Adipocyte (in vitro differentiated cells): ENCODE measurements at places on chromosomes 7 and 10.

- DNase-seq: no peak
These were observed 73.6 kb downstream of the ITGB8 start for GRCh38 chr7:20404320-20404719.

DNA sequence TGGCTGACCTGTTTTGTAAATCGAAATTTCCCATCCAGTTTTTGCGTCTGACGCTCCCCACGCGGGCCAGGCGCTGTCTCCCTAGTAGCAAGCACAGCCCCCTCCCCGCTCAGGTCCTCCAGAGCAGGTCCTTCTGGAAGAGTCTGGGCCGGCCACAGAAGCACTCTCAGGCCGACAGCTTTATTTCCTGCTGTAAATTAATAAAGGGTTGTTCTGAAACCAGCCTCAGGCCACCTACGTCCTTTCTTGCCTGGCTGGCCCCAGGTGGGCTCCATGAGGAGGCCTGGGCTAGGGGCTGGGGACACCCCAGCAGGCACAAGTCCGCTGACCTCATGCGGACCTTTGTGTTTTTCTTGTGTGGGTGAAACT is 35.2 kb downstream of the CAMK2B start:
- DNase-seq: no peak

- peak; percentile 57 for DNase-seq
These were observed 128.5 kb upstream of the PFKP start for GRCh38 chr10:2938869-2939268.

DNA sequence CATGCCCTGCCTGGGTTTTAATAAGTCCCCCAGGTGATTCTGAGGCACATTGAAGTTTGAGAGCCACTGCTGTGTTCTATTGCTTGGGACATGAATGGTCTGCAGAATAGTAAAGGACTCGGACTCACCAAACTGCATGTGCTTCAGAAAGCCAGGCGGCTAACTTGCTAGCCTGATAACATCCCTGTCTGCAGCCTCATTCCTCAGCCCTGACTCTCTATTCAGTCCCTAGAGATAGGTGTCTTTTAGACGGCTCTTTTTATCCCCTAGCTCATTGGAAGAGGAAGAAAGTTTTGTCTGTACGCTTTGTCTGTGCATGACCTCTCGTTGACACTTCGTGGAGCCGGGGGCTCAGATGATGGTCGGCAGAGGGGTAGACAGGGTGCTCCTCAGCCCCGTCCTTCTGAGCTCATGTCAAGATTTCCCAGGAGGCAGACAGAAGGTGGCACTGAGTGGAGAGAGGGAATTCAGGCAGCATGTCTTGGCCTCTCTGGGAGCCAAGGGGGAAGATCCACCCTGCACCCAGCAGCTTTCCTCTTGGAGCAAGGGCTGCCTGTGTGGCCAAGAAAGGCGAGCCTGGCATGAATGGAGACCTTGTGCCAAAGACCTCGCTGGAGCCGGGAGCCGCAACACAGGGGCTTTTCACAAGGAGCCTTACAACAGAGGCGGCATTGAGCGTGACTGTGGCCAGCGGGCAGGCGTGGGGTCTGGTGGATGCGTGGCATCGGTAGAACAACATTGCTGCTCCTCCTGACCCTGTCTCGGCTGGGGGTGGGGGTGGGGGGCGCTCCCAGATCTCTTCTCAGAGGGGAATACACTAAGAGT is 51.1 kb upstream of the PODXL start:
- DNase-seq: no peak

DNA sequence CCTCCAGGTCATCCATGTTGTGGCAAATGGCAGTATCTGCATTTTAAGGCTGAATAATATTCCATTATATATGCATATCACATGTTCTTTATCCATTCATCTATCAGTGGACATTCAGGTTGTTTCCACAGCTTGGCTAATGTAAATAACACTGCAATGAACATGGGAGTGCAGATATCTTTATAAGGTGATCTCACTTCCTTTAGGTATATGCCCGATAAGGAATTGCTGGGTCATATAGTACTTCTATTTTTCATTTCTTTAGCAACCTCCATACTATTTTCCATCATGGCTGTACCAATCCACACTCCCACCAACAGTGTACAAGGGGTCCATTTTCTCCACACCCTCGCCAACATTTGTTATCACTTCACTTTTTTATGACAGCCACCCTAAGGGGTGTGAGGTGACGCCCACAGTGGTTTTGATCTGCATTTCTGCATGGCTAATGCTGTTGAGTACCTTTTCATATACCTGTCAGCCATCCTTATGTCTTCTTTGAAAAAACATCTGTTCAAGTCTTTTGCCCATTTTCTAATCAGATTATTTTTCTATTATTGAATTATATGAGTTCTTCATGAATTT is 18.9 kb downstream of the ABI1 start:
- DNase-seq: no peak

DNA sequence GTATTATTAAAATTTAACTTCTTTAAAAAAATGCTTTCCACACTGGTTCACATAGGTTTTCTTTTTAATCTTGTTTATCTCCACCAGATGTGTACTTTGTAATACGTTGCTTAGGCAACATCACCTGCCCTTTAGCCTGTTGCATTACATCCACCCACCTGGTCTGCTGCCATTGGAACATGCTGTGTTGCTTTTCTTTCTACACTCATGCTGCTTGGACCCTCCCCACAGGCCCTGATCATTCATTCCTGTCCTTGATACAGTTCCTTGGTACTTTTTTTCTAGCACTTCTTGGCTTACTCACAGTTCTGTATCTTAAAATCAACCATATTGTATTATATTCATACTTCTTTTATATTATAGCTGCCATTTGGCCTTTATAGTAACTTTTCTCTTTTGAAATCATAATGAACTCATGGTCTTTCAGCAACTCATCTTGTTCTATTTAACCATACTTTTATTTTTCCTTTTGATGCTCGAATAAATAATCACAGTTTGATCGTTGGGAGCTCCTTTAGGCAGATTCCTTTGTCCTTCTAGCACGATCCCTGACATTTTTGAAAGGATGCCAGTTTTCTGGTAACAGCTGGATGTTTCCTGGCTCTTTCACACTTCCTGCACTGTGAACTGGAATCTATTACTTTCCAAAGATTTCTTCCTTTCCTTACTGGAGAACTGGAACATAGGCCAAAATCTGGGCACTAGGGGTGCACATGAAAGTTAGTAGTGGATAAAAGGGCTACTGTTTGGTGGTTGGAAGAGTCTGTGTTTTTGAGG is 125.1 kb downstream of the CDK14 start:
- DNase-seq: peak; percentile 74

- DNase-seq: no peak
These were observed 7.7 kb downstream of the ASB10 start for GRCh38 chr7:151179287-151179860.

GRCh38 chr7:99958564-99959227 is 17.1 kb downstream of the AZGP1 start:
- DNase-seq: no peak

- DNase-seq: peak; percentile 67
These were observed at the start of gene PTPRZ1 for GRCh38 chr7:121872831-121873288. Gene PTPRZ1 (plus strand): TSS chr7:121873161. CDS start chr7:121873500, 339 bp downstream.

GRCh38 chr7:90892213-90892612 is 296.1 kb downstream of the CDK14 start:
- DNase-seq: no peak

GRCh38 chr7:16918288-16918895 is 36.6 kb upstream of the AGR3 start:
- peak; percentile 83 for DNase-seq

DNA sequence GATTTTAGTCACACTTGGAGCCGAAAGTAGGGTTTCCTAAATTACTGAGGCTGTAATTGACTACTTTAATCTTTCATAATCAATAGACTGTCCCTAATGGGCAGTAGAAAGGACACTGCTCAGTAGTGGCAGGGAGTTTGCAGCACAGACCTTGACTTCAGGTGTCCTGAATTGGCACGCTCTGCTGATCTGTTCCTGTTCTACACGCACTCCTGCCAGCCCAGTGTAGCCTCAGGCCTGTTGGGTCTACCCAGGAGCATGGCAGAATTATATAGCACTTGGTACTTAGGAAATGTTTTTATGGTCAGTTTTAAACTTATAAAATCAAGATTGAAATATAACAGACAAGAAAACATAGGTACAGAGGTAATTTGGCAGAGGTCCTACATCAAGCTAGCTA is 9.0 kb downstream of the EIF4H start:
- no peak for DNase-seq

- DNase-seq: no peak
These were observed 56.1 kb upstream of the ELMO1 start for GRCh38 chr7:37504801-37505200.

- DNase-seq: no peak
These were observed 515.1 kb upstream of the GALNT17 start for GRCh38 chr7:70616821-70617220.
